ENCODE measurements at places on chromosomes 5 and 9.
A peak's percentile ranks its signal among the peaks of the same experiment; 100 is the strongest.

GRCh38 chr5:145829708-145830361, 5.3 kb downstream of the PRELID2 start:
- no peak for DNase-seq

DNA sequence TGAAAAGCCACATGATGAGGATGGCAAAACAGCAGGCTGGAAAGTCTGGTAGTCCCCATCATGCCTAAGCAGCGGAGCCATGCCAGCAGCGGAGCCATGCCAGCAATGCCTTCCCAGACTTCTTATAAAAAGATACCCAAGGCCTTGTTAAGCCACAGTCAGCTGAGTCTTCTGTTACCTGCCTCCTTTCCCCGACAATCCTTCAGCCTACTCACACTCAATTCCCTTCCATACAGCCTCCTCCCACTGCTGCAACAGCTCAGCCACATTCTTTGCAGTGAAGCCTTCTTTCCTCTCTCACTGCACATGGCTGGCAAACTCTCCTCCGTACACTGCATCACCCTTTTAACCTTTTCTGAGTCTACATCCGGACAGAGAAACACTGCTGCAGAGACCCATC, 114.9 kb downstream of the AUH start:
- no peak for DNase-seq

DNA sequence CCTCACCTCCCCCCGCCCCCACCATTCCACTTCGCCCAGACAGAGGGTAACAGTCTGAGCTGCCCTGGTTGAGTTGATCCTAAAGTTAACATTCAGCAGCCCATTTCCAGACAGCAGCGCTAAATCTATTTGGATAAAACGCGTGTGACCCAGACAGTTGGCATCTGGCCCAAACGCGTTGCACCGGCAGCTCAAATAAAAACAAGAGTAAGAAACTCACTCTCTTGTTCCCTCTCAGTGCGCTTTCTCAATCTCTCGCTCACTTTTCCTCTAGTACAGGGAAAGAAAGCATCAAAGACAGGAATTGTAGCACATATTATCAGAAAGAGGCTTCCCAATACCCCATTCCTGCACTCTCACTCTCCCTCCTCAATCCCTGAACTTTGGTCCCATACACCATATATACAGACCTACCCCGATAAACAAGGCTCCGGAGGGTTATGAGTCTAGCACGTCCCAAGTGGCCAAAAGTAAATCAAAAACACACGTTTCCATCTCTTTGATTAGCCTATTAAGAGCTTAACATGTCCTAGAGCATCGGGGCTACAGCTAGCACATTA, 1.3 kb downstream of the ADAMTS6 start:
- peak; percentile 93 for DNase-seq

GRCh38 chr9:75039009-75039408, 10.9 kb upstream of the CARNMT1 start:
- peak; percentile 82 for DNase-seq

- DNase-seq: peak; percentile 1
Observed at GRCh38 chr9:117231012-117231411, 183.8 kb downstream of the ASTN2 start.

DNA sequence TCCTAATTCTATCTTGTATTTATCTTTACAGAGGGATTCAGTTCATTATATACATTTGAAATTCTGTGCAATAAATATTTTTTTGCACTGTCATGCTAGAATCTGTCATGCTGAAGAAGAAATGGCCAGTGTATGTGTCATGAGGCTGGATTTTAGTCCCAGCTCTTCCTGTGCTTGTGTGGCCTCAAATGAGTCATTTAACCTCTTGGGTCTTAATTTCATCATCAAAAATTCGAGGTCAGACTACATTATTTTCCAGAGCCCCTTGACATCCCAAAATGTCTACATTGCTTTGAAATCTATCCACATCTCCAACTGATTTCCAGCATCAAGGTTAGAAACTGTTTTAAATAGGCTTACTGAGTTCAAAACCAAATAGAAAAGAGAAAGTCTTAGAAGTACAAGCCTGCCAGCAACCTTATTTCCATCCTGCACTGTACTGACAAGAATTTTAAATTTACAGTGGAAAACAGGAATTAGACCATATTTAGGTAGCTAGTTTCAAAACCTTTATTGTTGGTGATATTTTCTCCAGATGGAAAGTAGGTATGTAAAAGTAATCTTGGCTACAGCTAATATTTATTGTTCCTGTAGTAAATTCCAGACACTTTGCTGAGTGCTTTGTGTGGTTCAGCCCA, 96.7 kb upstream of the MAMDC2 start:
- peak; percentile 97 for DNase-seq

DNA sequence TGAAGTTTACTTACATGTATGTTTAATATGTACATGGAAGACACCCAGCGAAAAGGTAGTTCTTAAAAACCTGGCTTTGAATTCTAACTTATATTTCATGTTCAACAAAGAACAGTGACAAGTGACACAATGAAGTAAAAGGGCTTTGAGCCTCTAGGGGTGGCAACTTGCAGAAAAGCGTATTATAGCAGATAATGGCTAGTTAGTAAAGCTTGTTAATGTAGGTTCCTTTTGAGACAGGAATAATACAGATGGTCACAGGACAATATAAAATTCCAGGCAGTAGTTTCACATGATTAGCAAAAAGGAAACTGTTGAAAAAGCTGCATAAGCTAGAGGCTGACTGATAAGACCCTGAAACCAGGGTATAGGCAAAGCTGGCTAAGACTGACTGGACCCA, 132.4 kb upstream of the FTMT start:
- DNase-seq: no peak

DNA sequence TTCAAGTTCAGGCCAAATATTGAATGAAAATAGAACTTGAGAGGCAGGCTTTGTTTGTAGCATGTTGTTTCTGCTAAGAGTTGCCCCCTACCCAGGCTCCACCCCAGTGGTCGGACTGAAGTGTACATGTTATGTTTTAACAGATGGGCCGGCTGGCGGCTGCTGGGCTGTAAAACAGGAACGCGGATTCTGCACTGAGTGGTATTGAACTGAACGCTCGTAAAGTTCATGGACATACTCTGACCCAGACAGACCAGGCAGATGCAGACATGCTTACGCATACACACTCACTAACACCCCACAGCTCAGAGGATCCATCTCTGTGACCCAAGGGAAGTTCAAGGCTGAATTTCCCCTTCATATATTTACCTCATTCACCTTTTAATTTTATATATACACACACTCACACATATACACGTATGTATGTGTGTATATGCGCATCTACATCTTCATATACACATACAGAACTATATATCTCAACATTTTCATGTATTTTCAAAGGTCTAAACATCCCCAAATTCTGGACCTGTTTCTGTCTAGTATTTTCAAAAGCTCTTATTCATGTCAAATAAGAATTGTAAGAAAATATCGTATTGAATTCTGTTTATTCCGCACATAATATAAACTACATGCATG, 1.4 kb downstream of the MARCHF3 start:
- DNase-seq: no peak

GRCh38 chr5:116605310-116606070, 30.9 kb upstream of the SEMA6A start:
- DNase-seq: no peak

DNA sequence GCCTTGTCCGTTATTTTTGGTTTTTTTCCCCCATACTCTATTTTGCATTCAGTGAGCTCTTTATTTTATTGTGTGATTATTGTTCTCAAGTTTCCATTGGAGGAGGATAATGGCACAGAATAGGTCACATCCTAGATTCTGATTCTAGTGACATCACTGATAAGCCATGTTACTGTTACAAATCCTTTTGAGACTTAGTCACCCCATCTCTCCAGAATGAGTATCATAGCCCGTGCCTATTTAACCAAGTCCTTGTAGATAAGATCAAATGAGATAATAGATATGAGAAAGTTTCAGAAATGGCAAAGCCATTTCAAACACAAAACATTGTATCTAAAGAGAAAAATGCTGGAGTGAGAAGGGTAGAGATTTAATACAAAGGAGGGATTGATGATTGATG, 242.6 kb downstream of the RAB3C start:
- no peak for DNase-seq

DNA sequence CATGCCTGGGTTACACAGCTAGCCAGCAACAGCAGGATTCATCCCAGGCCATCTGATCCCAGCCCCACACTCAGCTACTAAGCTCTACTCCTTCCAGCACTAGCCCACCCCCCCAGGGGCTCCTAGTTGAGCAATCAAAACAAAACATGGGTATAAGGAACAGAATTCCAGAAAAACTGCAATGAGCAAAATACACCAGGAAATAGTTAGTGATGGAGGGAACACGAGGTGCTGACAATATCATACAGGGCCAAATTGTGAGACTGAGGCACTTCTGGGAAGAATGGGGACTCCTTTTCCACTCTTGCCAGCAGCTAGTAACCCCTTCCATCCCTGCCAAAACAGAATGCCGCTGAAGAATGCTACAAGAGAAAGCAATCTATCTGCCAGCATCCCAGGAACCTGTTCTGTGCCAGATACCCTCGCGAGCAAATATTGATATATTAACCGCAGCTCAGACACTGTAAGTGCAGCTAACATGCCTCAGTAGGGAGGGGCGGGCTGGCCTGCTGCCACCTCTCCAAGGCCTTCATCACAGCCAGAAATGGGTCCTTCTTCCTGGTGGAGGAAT, 161.4 kb downstream of the SLIT3 start:
- peak; percentile 74 for DNase-seq

DNA sequence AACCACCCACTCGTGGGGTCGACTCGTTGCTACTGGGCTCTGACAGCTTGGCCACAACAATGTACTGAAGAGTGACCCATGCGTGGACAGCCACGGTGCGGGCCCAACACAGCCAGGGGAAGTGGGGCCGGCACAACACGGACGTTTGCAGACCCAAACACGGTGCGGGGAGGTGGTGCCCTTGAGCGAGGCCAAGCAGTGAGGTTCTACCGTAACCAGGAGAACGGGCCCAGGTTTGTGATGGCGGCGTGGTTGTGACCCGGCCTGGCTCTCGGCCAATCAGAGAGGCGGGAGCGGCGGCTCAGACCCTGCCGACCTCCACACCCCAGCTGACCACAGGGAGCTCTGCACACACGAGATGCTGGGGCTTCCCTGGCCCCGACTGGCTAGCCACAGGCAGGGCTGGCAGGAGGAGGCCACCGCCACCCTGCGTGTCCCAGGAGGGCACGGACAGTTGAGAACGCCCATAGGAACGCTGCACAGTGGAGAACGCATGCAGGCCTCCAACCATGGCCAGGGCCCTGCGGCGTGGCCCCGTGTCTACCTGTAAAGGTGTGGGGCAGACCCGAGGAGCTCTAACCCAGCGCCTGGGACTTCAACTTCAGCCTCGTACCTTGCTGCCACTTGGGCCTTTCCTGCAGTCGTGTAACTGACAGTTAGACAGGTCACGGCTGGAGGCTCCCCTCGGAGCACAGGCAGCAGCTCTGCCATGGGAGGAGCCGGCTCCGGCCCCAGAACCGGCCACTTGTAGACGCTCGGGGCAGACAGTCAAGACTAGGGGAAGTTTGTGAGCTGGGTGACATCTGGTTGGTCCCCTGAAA, 13.7 kb downstream of the BRD3 start:
- DNase-seq: no peak

DNA sequence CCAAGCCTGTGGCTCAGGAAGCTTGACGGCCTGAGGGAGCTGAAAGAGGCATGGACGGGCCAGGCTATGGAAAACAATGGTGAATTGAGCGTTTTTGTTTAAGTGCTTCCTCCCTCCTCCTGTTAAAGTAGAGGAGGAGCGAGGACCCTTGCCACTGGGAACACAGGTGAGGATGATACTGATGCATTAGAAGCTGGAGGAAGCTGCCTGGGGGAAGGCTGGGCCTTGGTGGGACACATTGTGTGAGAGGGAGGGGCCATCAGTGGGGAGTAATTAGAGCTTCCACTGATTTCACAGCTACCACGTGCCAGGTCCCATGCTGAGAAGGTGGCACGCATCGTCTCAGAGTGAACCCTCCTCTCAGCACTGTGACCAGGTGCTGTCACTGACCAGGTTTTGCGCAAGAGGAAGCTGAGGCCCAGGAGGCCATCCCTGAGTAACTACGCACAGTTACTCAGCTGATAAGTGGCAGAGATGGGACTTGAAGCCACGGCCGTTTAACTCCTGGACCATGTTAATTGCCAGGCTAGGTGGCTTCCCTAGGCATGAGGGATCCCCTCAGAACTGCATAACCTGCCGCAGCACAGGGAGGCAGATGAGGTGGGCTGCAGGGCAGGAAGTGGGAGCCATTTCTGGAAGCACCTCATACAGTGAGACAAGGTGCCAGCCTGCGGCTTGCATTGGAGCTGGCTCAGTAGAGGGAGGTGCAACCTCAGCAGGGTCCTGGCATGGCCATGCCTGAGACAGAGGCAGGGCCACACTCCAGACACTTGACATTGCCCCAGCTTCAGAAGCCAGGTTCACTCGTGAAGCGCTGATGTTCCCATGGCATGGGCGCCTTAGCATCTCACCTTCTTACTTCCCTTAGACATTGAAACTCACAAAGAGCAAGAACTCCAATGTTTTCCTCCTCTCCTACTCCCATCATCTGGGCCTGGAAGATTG, 195.3 kb upstream of the MVB12B start:
- DNase-seq: no peak

GRCh38 chr9:93869088-93869487, 86.1 kb downstream of the BARX1 start:
- DNase-seq: no peak

- DNase-seq: no peak
Observed at GRCh38 chr5:27818888-27819287, 780.5 kb upstream of the CDH9 start.

DNA sequence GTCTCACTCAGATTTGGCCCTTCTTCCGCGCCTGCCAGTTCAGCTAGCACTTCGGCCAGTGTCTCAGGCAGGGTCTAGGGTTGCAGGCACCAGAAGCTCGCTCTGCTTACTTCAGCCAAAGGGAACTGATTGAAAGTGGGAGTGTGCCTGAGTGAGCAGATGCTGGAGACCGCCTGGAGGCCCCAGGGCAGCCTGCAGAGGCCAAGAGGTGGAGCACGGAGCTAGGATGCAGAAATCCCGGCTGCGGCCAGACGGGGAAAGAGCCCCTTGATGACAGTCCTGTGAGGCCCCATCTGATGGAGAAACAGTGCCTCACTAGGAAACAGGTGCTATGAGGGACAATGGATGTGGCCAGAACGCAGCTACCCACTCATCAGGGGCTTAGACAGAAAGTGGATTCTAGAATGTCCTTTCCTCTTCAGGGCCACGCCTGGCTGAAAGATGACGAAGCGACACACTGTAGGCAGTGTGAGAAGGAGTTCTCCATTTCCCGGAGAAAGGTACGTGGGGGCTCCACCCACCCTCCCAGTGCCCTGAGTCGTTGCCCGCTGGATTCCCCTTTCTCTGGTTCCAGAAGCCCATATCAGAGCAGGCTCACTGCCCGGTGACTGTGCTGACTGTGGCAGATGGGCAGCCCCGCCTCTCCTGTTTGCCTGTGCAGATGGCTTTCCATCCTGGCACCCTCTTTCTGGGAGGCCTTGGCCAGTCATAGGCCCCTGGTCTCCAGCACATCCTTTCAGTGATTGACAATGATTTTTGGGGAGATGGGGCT, 16.1 kb downstream of the HNRNPH1 start:
- no peak for DNase-seq

- peak; percentile 59 for DNase-seq
Observed at GRCh38 chr5:74954919-74955318, 88.7 kb upstream of the FAM169A start.

DNA sequence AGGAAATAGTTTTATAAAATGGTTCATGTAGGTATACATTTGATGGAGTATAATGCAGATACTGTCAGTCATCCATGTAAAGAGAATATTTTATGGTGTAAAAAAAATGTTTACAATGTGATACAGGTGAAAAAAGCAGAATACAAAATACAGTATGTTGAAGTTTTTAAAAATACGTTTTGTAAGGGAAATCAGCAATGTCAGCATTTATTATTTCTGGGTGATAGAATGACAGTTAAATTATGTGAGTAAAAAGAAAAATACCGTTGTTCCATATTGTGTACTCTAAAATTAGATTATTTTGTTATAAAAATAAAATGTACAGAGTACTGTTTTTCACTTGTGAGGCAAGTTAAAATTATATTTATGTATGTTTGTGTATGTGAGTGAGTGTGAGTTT, 69.0 kb downstream of the UBE2R2 start:
- no peak for DNase-seq
